ENCODE measurements at places on chromosomes 2 and 18.

GRCh38 chr2:195279840-195280427 is 377.1 kb upstream of the SLC39A10 start:
- DNase-seq, result no peak

DNA sequence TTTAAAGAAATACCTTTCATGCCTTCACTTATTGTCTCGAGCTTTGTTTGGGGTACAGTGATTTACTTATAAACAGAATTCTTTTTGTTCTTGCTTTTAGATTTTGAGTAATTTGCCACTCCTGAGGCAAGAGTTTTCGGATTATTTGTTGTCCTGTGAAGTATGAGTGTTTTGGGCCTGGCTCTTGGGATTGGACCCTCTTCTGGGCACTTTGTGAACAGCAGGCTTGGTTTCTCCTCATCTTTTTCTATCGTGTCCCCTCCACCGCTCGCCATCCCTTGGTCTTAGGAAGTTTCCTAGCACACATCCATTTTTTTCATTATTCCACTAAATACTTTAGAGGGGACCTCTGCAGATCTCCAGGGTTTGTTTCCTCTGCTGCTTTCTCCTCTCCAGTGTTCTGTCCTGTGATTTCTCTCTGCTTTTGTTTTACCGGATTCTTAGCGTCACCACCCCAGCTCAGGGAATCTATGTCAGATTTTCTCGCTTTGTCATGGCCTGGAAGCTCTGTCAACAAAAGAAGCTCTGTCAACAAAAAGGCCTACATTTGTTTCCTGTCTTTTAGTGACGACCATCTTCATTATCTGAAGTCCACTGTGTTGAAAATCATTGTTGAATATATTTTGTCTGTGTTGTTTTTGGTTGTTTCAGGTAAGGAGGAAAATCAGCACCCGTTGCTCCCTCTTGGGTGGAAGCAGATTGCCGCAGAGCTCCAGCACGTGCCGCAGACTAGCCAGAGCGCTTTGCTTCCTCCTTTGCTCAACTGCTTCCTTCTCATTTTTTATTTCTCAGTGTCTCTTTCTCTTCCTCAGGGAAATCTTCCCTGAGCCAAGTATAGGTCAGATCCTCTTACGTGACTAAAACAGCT is 27.8 kb downstream of the ANKRD62 start:
- peak; percentile 6 for DNase-seq

- peak; percentile 76 for DNase-seq
Measured at GRCh38 chr2:162840598-162841246, 2.2 kb upstream of the KCNH7 start.

DNA sequence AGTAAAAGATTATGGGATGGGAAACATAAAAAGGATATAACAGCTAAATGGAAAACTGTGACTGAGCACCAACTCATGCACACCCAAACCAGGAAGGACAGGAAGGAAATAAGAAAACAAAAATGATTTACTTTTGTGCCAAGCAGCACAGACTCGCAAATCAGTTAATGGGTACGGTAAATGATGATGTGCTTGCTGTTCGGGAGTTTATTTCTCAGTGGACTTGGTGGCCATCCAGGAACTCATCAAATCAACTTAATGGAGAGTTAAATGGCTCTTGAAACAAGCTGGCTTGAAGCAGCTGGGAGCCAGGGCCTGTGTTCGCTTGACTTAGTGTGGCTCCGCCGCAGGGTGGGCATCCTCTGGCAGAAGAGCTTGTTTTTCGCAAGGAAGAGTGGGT is 36.2 kb downstream of the MTCL1 start:
- no peak for DNase-seq

DNA sequence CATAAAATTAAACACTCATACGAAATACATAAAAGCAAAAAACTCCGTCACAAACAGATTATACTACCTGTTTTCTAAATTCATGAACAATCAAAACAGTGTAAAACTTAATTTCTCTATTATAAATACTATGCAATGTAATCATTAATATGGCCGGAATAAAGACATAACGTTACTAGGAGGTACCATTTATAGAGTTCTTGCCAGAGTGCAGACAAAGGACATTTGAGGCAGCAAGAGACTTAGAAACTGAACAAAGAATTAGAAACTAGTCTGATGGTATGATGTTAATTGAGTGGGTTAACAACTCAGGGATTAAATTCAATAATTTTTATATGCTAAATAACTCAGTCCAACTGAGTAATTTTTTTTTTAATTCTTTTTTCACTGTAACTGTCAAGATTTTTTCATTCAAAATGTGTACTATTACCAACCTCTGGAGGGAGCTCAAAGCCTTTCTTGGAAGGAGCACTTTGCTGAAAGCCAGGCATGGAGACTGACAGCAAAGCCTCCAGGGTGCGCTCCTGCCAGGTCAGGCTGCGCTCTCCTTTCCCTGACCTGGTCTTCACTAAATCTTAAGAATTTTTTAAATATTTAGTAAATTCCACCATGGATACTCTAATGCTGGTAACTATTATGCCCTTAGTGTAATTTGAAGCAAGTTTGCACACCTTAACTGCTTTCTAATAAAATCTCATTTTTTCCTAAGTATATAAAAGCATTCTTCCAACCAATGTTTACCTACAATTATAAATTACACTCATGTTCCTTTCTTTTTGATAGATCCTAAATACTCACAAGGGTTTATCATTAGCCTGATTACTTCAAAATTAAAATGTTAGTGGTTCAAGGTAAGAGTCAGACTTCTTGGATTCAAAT is 34.1 kb downstream of the WDR35 start:
- DNase-seq, result peak; percentile 88

DNA sequence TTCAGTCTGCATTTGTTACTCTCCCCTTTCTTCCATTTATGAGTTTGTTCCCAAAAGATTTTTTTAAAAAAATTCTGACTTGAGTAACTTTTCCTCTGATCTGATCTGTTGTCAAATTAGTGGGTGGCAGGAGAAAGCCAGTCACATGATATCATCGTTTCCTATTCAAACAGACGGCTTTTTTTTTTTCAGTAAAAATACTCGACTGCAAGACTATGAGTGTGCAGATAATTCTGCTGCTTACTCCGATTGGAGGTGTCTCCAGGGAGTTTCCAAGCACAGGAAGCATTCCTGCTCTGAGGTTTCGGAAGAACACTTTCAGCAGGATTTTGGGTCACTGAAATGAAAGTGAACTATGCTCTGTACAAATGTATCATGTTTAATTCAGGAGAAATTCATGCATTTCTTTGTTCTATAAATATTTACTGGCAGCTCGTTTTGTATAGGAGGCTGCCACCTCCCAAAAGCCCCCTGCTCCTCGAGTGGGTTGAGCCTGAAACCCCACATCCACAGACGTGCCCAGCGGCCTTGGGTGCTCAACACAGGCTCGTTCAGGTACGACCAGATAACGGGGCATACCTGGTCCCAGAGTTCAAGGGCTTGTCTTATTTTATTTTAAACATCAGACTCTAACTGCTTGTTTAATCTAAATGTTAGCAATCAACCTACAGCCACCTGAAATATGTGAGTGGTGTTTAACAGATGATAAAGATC is 126.9 kb upstream of the ZNF516 start:
- DNase-seq, result peak; percentile 44

- no peak for DNase-seq
Measured at GRCh38 chr2:85073033-85073432, 60.2 kb upstream of the TCF7L1 start.

Data from adipocyte (in vitro differentiated cells).